HS-5 (cell line): ENCODE measurements at places on chromosomes 5 and 9.

GRCh38 chr5:2270467-2270866, 387.7 kb upstream of the IRX4 start:
- DNase-seq = no peak

GRCh38 chr9:86093788-86094555, 5.4 kb downstream of the GOLM1 start:
- no peak for DNase-seq

DNA sequence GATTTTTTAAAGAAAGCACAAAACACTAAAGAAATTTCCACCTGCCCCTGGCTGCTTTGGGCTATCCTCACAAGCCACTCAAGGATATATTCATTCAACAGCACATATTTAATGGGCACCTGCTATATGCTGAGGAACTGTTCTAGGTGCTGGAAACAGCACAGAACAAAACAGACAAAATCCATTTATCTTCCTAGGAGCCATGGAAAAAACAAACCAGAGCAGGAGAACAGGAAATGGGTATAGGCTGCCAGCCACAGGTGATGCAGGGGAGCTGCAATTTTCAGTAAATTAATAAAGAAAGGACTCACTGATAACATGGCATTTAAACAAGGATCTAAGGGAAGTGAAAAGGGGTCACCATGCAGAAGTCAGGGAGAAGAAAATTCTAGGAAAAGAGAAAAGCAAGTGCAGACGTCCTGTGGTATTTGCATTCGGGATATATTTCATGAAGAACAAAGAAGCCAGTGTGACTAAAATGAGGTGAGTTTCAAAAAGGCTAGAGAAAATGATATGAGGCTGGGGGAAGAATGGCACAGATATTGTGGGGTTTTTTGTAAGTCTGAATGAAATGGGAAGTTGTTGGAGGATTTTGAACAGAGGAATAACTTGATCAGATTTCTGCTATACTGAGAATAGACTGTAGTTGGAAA, 152.2 kb downstream of the ADAMTSL1 start:
- DNase-seq = no peak

DNA sequence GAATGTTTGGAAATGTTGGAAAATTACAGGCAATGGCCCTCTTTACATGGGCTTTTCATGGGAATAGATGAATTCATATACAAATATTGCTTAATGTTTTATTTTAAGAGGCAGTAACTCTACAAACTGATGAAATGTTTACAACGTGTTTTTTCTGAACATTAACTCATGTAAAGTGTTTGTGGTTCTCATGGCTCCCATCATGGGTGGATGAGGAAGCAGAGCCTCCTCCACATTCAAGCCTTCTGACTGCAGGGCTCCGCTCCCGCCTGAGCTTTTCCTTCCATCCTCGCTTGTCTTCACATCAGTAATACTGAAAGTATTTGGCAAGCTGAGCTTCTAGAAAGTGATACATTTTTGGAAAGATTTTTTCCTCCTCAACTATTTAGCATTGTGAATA, 204.2 kb downstream of the ARHGAP26 start:
- DNase-seq = no peak

DNA sequence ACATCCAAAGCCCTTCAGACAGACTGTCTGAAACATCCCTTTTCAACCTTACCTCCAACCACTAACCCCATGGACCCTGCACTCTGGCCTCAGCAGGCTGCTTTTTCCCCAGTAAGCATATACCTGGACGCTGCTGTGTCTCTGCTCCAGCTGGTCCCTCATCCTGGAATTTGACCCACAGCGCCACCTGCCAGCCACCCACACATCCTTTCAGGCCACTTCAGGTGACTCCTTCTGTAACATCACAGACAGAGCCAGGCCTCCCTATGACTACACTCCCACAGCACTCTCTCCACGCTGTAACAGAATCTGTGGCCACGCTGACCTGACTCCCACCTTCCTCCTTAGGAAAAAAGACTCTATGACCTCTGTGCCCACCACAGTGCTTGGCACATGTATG, 3.4 kb downstream of the MGAT1 start:
- no peak for DNase-seq

- no peak for DNase-seq
Measured at GRCh38 chr9:114282104-114282485, 40.8 kb upstream of the ORM1 start.

DNA sequence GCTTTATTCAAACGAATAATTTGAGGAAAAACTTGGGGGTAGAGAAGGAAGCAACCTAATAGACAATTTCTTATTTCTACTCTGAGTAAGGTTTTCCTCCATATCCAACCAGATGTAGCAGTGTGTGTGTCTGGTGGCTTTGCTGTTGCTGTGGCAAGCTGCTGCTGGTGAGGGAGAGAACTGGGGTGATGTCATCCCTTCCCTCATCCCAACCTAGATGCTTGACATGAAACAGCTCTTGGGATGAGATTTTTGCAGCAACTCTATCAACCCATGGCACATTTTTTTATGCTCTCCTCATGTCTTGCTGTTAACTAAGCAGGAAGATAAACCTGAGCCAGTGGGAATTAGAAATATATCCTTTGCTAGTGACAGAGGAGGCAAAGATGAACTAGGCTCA, 135.8 kb downstream of the PCSK1 start:
- no peak for DNase-seq

GRCh38 chr5:118173340-118173739, 815.0 kb downstream of the DTWD2 start:
- DNase-seq = no peak

GRCh38 chr9:114372921-114373448, 14.8 kb downstream of the AKNA start:
- DNase-seq = no peak

GRCh38 chr9:88355166-88355565, 33.1 kb upstream of the SPIN1 start:
- DNase-seq = peak; percentile 11

DNA sequence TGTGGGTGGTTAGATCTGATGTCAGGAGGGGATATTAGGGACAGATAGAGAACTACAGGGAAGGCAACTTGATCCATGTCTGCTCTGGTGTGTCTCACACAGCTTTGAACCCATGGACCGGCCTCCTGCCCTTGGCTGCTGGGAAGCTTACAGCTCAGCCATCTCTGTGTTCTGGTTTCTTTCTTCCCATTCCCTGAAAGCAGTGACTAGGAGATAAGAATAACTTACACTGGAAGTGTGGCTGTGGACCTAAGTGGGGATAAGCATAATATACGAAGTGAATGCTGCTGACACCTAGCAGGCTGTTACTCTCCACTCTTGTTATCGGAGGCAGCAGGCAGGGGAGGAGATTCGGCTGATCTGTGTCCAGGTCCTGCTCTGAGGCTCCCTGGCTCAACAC, 282.3 kb upstream of the TUT7 start:
- DNase-seq = no peak

DNA sequence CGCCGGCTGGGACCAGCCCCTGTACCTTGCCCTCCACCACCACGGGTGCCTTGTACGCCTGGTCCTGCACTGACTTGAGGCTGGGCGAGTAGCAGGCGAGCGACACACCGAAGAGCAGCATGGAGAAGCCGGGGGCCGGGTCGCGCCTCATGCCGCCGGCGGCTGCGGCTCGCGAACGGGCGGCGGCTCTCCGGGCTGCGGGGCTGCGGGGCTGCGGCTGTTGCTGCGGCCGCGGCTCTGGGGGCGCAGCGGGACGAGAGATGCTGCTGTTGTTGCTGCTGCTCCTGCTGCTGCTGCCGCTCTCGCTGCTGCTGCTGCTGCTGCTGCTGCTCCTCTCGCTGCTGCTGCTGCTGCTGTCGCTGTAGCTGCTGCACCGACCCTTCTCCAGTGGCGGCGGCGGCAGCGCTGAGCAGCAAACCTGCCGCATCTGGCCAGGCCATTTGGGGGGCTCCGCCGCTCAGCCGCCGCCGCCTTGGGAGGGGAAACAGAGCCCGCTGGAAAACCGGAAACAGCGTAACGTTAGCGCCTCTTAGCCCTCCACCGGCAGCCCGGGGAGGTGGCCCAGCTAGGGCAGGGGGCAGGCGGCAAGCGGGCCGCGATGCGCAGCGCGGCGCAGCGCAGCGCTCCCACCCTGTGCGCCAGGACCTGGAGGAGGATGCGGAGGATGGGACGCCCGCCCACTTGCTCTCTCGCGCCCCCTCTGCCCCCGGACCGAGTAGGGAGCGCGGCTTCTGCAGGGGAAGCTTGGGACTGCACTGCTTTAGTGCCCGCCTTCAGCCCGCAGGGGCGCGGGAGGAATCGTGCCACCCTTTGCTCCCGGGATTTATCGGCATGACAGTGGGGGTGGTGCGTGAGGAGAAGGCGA, at the start of gene NRG2:
Gene NRG2, minus strand, starts transcription at position 657 of the 865 bp plus-strand sequence.
- DNase-seq = peak; percentile 31

DNA sequence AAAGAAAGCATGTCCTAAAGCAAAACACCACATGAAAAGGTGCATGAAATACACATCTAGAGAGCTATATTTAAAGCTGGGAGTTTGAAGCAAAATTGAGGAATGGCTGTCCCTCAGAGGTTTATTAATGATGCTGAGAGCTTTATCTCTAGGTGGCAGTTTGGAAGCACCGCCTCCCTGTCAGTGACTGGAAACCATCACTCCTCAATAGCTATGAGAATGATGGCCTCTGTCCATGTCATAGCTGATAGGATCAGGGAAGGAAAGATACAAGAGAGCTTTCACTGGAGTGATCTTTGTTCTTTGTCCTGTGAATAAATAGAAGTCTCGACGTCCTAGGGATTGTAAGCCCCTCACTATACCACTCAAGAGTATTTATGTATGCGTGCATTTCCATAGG, 110.5 kb downstream of the NUDT12 start:
- no peak for DNase-seq

- DNase-seq = no peak
Measured at GRCh38 chr5:82336226-82336958, 58.2 kb upstream of the RPS23 start.

- no peak for DNase-seq
Measured at GRCh38 chr5:86008293-86008692, 609.4 kb upstream of the COX7C start.

- no peak for DNase-seq
Measured at GRCh38 chr9:136619742-136620440, 42.8 kb upstream of the EGFL7 start.

GRCh38 chr5:149486726-149487635, 64.3 kb downstream of the CSNK1A1 start:
- DNase-seq = no peak

DNA sequence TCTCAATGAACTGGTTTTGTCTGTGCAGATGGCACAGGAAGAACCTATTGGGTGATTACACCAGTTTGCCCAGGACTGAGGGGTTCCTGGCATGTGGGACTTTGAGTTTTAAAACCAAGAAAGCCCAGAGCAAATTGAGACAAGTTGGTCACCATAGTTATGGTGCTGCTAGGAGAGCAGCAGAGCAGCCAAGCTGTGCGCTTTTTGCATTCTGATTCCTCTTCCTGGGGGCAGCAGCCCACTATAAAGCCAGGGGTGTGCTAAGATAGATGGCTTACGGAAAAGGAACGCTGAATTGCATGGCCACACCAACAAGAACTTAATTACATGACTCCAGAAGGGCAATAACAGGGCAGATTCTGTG, 49.7 kb downstream of the TIMD4 start:
- DNase-seq = no peak

DNA sequence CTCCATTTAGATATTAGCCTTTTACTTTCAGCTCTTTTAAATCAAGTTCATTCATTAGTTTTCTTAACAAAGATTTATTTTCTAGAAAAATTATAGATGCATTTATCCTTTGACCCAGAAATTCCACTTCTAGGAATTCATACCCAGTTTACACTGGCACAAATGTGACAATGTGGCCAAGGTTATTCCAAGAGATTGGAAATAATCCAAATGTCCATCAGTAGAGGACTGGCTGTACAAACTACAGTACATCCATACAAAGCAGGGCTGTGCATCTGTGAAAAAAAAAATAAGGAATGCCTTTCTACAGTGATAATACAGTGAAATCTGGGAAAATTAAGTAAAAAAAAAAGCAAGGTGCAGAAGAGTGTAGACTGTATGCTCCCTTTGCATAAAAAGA, 149.2 kb downstream of the GABBR2 start:
- no peak for DNase-seq

DNA sequence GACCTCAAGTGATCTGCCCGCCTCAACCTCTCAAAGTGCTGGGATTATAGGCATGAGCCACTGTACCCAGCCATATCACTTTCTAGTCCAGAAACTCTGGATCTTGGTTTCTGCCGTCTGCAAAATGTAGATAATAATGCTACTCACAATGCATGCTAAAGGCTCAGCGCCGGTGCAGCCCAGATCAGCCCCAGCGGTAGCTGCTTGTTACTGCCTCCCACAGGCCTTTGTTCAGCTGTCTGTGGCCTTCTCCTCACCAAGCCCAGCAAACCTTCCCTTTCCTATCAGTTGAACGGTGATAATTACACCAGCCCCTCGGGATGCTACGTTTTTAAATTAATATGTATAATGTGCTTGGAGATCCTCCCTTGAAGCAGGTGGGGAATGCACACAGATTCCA, 26.2 kb upstream of the MSX2 start:
- DNase-seq = no peak

- no peak for DNase-seq
Measured at GRCh38 chr9:21559402-21560280, 77.5 kb upstream of the IFNE start.

DNA sequence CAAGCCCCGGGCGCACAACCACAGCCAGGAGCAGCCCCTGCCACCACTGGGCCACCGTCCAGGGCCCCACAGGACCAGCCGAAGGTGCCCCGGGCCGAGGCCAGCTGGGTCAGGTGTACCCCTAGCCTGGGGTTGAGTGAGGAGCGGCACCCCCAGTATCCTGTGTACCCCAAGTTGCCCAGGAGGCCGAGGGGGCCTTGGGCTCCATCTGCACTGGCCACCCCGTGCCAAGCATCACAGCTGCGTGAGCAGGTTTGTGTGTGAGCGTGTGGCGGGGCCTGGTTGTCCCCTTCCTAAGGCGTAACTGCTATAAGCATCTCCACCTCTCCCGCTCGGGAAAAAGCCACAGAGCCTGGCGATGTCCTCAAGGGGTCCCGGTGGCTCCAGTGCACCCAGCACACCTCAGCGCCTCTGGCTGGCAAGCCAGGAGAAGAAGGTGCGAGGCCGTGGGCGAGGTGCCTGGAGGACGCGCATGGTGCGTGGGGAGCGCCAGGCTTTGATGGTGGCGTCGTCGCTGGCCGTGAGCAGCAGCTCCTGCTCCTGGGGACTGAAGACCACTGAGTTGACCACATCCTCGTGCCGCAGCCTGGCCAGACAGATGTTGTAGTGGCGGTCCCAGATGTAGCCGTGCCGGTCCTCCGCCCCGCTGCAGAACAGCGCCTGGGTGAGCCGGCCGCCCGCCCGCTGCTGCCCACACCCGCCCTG, 3.9 kb downstream of the FBXW5 start:
- DNase-seq = no peak

- no peak for DNase-seq
Measured at GRCh38 chr5:179135006-179135405, 74.8 kb downstream of the ZNF354C start.

GRCh38 chr9:82512728-82513127, 524.2 kb downstream of the SPATA31D1 start:
- DNase-seq = no peak

GRCh38 chr5:168967882-168968620, 332.9 kb downstream of the SLIT3 start:
- no peak for DNase-seq
